ENCODE measurements at places on chromosomes 7 and 10.
A peak's percentile ranks its signal among the peaks of the same experiment; 100 is the strongest.

DNA sequence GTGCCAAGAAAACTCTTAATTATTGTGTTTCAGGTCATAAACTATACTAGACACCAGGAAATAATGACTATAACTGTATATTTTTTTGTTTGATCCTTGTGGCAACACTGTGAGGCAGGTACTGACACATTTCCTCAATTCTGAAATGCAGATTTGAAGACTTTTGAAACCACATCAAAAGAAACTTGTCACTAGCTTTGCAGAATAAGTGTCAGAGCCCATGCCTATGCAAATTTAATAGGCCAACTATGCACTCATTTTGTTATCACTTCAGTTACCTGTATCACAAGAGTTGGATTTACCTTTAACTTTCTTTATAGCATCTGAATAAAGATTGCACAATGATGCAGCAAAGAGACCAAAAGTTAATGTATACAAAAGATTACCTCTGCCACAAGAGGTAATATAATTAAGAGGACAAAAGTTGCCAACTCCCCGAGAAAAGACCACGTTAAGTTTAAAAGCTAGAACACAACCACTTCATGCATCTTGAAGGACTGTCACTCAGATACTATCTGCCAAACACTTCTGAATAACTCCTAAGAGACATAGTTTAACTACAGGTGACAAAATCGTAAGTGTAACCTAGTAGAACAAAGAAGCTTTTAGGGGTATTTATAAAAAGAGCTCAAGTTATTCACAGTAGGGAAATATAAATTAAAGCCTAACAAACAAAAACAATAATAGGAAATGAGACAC, 80.5 kb downstream of the ELAPOR2 start:
- DNase-seq, result no peak

- no peak for DNase-seq
These were observed 6.2 kb downstream of the CUX1 start for GRCh38 chr7:101823596-101823995.

- no peak for DNase-seq
These were observed 14.8 kb downstream of the ATG9B start for GRCh38 chr7:151009327-151010036.

DNA sequence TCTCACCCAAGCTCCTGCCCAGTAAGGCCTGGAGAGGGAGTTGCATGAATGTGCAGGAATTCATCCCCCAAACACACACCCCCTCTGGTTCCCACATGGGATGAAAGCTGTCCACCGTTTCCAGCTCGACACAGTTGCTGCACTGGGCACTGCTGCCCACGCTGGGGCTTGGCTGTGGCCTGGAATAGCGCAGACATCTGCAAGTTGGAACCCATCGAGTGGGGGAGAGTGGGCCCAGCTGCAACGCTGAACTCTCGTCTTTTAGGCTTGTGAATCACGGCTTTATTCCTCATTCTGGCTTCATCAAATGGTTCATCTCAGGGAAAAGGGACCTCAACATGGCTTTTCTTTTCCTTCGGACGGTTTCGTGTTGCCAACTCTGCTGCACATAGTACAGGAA, 264.7 kb downstream of the DNAJB6 start:
- DNase-seq, result no peak

GRCh38 chr10:92242910-92243671, 47.8 kb downstream of the CPEB3 start:
- DNase-seq, result peak; percentile 47

DNA sequence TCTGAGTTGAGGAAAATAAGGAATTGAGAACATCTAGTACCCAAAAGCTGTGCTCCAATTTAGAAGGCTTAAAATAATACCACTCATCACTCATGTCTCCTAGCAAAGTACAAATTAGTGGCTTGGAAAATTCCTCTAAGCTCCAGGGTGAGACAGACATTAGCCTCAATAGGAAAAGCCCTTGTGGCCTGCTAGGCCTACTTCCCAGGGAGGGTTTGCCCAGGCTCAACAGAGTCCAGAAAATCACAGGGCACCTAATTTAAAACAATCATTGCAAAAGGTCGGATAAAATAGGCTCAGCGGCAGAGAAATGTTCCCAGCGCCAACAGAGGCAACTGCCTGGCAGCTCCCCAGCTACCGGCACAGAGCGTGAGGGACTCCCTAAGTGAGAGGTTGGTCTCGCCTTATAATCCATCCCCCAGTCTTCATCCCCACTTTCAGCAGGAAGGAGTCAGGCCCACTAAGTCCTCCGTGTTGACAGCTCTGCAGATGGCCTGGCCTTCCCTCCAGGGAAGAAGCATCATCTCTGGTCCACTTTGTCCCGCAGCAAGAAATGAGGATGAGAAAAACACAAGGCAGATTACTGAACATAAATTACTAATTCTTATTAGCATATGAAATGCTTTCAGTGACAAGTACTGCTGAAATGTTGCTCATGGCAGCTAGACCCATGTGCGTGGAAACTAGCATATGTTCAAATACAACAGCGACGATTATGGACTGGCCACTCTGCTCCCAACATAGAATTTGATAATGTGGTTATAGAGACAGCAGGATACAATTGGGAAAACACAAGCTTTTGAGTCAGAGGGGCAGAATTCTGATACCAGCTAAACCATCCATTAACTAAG, 1177.7 kb upstream of the AUTS2 start:
- no peak for DNase-seq

DNA sequence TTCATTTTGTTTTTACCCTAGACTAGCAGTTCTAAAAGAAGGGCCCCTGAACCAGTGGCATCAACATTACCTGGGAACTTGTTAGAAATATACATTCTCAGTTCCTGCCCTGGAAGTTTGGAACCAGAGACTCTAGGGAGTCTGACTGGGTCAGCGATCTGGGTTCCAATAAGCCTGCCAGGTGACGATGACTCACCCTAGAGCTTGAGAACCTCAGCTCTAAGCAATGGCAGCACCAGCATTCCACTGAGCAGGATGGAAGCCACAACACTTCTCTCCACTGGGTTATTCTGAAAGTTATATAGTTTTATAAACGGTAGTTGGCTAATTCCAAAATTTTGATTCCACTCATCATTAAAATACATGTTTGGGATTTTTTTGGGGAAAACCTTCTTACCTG, 97.0 kb upstream of the AMPH start:
- no peak for DNase-seq

DNA sequence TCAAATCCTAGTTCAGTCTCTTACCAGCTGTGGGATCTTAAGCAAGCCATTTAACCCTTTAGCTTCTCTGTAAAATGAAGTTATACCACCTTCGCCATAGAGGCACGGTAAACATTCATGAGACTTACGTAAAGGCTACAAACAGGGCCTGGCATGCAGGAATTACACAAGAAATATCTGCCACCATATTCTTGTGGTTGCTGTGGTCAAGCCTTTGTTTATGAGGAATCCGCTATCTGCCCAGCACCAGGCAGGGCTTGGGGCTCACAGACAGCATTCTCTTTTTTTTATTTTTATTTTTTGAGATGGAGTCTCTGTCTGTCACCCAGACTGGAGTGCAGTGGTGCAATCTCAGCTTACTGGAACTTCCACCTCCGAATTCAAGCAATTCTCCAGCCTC, 9.9 kb downstream of the AIFM2 start:
- peak; percentile 8 for DNase-seq

GRCh38 chr7:69438584-69439412, 159.5 kb upstream of the AUTS2 start:
- no peak for DNase-seq

- no peak for DNase-seq
These were observed 220.3 kb downstream of the HGF start for GRCh38 chr7:81549484-81550016.

DNA sequence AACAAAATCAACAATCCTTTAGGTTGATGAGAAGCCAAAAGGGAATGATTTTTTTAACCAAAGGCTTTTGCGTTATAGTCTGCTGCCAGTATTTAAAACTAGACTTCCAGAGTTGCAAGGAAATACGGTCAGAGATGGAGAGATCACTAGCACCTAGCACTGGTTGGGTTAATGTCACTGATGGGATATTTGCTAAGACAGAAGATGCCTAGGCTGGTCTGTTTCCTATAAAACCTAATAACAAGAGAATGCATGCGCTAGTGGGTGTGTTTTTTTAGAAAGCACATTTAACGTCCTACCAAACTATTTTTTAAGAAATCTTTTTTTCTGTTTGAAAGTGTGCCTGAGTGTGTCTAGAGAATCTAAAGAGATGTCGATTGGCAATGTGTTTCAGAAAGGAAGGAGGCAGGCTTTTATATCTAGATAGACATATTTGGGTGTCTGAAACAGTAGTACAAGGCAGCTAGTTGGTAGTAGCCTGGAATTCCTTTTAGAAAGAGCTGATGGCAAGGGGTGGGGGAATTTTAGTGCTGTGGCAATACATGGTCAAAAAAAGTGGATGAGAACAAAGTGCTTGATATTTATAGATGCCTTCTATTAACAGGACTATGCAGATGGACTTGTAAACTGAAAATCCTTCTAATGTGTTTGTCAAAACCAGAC, 863 bp downstream of the CALD1 start:
- DNase-seq, result no peak

- DNase-seq, result no peak
These were observed 9.7 kb upstream of the CAMK2G start for GRCh38 chr10:73884017-73884416.

DNA sequence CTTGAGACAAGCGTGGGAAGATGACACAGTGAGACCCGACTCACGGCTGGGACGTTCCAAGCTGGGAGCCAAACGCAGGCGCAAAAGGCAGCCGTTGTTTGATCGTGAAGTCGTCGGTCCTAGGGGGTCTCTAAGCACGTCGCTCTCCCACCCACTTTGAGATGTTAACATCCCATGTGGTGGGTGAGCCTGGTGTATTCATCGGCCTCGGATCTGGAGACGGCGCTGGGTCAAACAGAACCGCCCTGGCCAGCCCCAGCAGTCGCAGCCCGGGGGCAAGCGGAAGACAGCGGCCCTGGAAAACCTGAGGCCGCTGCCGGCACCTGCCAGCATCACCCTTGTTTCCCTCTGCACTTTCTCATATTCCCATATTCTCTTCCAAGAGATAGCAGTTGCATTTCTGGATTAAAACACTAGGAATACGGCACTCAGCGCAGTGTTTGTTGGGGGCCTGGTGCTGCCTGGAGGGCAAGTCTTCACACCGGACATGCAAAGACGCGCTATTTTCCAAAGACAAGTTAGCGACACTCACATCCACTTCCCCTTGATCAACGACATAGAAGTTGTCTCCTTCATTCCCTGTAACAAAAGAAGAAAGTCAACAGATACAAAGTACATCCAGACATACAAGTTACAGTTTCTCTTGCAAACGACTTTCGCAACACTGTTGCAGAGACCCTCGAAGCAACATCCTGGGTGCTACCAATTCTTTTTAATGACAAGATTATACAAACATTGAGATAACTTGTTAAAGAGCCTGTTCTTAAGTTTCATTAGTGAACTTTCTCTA, 86.2 kb upstream of the PDGFA start:
- no peak for DNase-seq

DNA sequence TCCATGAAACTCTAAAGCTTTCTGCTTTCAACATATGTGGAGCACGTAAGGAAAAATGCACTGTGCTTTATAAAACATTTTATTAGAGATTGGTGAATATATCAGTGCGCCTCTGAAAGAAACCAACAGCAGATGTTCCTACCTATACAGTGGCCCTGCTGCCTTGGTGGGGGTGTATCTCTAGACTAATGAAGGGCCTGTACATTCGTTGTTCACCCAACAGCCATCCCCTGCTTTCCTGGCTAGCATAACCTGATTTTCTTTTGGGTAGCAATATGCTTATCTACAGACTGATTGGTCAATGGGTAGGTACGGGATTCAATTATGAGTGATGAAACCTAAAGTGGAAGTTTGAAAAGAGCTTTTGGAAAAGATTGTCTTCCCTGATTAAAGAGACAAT, 119.7 kb upstream of the FAM133B start:
- DNase-seq, result no peak

DNA sequence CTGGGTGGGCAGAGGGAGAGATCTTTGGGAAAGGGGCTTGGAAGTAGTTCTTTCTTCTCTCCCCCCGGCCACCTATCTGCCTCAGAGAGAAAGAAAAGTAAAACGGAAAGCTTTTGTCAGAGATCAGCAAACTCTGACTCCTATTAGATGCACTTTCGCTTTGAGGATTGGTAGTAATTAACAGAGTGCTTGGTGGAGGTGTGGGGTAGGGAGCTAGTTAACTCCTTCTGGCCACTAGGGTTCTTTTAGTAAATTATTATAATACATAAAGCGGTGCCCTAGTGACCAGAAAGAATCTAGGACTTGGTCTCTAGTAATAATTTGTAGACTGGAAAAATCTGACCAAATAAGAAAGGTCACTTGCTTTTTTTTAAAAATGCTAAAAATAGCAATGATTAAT, 54.6 kb downstream of the CPVL start:
- DNase-seq, result no peak

DNA sequence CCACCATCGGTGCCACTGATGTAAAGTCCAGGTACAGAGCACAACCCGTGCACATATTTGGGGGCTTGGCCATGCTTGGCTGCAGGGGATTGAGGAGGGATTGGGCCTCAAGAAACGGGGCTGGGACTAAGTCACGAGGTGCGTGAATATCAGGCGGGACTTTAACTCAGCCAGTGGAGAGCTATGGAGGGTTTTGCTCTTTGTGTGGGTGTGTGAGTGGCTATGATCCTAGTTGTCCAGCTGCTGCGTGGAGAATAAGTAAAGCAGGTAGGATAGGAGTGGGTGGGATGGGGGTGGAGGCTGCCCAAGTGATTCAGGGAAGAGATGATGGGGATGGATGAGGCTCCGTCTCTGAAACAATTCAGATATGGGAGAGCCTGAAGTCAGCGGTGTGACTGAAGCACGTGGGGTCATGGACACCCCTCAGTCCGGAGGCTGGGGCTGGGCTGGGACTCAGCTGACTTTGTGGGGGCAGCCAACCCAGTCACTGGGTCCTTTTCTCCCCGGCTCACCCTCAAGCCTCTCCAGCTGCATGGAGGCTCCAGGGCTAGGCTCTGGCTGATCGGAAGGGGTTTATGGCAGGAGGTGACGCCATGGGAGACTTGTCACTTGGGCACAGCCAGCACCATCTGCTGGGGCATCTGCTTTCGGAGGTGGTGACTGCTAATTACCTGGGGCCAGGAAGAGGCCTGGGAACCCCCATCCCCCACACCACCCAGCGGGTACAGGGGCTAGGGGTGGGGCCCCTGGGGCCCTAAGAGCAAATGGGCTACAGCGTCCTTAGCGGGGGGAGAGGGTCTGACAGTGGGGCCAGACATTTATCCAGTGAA, 1.7 kb upstream of the LFNG start:
- DNase-seq, result peak; percentile 69

DNA sequence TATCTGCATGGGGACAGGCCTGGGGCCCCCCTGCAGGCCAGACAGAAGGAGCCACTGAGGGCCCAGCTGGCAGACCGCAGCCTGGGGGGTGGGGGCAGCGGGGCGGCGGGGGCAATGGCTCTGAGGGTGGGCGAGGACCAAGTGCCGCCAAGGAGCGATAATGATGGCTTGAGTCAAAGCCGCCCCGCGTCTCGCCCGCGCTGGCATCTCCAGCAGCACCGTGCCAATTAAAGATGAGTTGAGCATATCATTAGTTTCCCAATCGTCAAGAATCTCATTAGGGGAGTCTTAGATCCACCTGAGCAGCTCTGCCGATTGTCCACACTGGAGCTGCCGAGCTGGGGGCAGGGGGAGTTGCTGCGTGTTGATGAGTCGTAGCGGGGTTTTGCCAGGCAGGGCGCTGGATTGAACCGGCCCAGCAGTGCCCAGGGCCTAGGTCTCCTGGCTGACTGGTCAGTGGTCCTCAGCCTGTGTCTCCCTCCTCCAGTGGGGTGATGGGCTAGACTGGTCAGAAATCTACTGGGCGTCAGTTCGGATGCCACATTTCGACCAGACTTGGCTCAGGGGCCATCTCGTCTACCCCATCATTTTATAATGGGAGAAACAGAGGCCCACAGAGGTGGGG, 41.0 kb upstream of the PSMG3 start:
- DNase-seq, result no peak
